ENCODE measurements at places on chromosomes 1 and 21. TPM values are rescaled to one million over a fixed set of nuclear protein-coding genes. Genes with fewer than 3 reads are reported as not detected.

Gene SSU72
- total RNA-seq, result 107 TPM

Gene PRKCZ
- total RNA-seq, result 25.1 TPM

Gene SIM2
- total RNA-seq, result not detected

Gene CFAP141
- total RNA-seq, result not detected

- no peak for DNase-seq
These were observed 79.4 kb downstream of the ITPKB start for GRCh38 chr1:226659641-226660040.

GRCh38 chr1:180228648-180229482 lies 1.2 kb upstream of the LHX4 start:
- DNase-seq, result peak; percentile 40

- no peak for DNase-seq
These were observed 22.8 kb upstream of the C1orf174 start for GRCh38 chr1:3922851-3923250.
